Heart left ventricle (tissue), 16 donors: ENCODE measurements at places on chromosomes 12 and 14.

GRCh38 chr12:88889326-88890110 is 309.2 kb upstream of the KITLG start:
- DNase-seq, result no peak

GRCh38 chr14:73842201-73842600 is 9.4 kb upstream of the PTGR2 start:
- DNase-seq, result no peak

GRCh38 chr12:131436922-131437705 is 273.8 kb upstream of the SFSWAP start:
- no peak for DNase-seq

DNA sequence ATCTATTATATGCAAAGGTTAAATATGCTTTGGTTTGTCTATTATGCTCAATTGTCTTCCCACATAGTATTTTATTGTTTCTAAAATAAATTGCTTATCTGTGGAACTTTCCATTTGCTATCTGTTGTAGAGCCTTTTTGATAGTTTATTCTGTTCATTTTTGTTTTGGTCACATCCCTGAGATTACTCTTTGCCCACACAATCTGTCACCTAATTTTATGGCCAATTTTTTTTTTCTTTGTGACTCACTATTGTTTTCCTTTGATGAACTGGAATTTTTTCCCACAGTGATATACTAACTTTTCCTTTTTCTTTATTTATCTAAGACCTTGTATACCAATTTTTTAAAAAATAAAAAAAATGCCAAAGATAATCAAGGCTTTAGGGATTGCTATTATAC is 61.1 kb downstream of the RASSF9 start:
- DNase-seq, result no peak

DNA sequence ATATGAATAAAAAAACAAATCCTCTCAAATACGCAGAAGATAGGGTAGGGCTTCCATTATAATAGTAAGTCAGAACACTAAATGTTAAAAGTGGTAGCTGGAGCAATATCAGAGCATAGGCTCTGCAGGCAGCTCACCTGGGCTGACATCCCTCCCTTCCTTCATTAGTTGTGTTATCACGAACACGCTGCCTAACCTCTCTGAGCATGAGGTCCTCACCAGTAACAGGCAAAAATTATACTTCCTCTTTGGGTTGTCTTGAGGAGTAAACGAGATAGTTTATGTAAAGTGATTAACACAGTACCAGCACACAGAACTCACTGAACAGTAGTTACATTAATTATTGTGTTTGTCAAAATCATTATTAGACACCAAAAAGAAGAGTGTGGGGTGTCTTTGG is 154.3 kb downstream of the STXBP6 start:
- no peak for DNase-seq
